ENCODE measurements at places on chromosomes 5 and 9.

GRCh38 chr9:110810262-110810976 lies 141.8 kb downstream of the MUSK start:
- DNase-seq, result no peak

DNA sequence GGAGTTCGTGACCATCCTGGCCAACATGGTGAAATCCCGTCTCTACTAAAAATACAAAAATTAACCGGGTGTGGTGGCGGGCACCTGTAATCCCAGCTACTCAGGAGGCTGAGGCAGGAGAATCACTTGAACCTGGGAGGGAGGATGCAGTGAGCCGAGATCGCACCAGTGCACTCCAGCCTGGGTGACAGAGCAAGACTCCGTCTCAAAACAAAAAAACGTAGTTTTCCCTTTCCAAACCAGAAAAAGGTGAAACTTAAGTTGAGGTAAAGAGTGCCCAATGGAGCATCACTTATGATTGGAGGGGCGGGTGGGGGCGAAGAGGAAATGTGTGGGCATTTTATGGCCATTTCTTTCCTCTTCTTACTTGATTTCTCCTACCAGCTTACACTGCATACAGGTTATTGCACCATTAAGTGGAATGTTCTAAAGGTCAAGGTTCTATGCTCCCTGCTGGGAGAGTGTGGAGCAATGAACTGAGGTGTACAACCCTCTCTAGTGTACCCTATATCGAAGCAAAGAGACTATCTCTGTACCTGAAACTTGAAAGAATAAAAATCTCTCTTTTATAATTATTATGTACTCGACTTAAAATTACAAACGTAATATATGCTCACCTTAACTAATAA lies 136.2 kb downstream of the DEPDC1B start:
- no peak for DNase-seq

- no peak for DNase-seq
Measured at GRCh38 chr5:124537522-124537921, 208.9 kb downstream of the ZNF608 start.

- no peak for DNase-seq
Measured at GRCh38 chr5:174186096-174186695, 140.7 kb downstream of the NSG2 start.

DNA sequence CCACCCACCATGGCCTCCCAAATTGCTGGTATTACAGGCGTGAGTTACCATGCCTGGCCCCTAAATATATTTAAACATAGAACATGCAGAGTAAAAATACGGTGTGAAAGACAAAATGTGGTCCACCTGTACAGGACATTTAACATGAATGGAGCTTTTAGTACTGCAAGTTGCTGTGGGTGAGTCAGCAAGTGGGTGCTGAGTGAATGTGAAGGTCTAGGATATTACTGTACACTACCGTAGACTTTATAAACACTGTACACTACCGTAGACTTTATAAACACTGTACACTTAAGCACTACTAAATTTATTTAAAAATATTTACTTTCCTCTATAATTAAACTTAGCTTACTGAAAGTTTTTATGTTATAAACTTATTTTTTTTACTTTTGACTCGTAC lies 317.8 kb downstream of the PRDM9 start:
- no peak for DNase-seq

- DNase-seq, result no peak
Measured at GRCh38 chr9:85142968-85143367, 473.4 kb downstream of the NTRK2 start.

GRCh38 chr5:9850456-9850855 lies 220.3 kb upstream of the TAS2R1 start:
- no peak for DNase-seq

GRCh38 chr5:476102-476813 lies 33.3 kb downstream of the EXOC3 start:
- DNase-seq, result no peak

- no peak for DNase-seq
Measured at GRCh38 chr5:71880536-71880935, 161.5 kb downstream of the CARTPT start.

GRCh38 chr9:77841739-77842386 lies 189.7 kb downstream of the GNAQ start:
- no peak for DNase-seq

DNA sequence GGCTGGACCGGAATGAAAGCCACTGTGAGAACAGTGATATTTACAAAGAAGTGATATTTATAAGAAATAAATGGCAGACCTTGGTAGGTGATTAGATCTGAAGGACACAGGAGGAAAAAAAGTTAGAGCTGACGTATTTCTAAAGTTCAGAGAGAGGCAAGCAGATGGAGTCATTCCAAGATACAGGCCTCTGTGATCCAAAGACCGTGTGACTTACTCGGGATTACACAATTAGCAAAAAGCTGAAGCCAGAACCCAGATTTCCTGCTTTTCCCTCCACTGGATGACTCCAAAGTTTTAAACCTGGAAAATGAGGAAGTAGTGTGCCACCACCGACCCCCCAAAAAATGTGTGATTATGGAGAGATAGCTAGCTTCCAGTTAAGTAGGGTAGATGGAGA lies 3.1 kb upstream of the DOCK8 start:
- no peak for DNase-seq

- peak; percentile 72 for DNase-seq
Measured at GRCh38 chr5:177429248-177430040, 3.0 kb downstream of the GRK6 start.

DNA sequence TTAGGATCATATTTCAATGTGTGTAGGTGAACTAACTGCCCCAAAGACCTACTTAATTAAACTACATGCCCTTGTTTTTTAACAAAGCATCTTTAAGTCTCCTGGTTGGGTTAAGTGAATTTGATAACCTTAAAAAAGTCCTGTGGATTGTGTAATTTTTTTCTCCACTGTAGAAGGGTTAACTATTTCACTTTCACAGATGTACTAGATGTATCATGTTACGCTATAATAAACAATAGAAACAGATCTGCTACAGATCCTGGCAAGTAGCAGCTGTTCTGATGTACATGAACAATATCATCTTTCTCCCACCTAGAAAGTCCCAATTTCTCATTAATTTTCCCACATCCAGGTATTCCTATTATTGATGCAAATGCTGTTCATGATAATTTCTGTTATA lies 18.9 kb downstream of the KIF24 start:
- DNase-seq, result no peak

GRCh38 chr5:76525956-76526355 lies 97.2 kb downstream of the F2RL2 start:
- DNase-seq, result no peak

- no peak for DNase-seq
Measured at GRCh38 chr9:82447343-82447742, 458.8 kb downstream of the SPATA31D1 start.

GRCh38 chr9:128504485-128505413 lies at the start of gene GLE1:
TSS of gene GLE1 (plus strand) at chr9:128504719. CDS start at chr9:128504806, 87 bp downstream.
- peak; percentile 95 for DNase-seq

DNA sequence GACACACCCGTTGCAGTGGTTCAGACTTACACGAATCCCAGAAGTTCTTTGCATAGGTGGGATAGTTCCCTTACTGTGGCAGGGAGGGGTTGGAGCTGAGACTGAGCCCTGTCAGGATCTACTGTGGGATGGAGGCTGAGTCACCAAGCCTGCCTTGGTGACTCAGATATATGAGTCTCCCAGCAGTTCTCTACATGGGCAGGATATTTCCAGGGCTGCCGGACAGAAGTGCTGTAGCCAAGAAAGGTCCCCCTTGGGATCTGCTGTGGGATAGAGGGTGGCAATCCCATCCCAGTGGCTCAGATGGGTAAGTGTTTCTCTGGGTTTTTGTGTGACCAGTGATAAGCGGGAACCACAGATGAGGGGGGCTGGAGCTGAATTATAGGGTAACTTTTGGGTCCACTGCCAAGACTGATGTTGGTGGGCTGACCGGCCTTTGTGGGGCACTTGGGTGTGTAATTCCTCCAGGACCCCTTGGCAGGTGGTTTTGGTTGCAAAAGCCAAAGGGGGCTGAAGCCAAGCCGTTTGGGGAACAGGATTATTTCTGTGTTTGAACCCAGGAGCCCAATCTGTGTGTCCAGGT lies 18.7 kb downstream of the XRCC4 start:
- no peak for DNase-seq

GRCh38 chr9:6973762-6974161 lies 216.0 kb downstream of the KDM4C start:
- no peak for DNase-seq

- no peak for DNase-seq
Measured at GRCh38 chr5:123819833-123820232, 307.9 kb downstream of the CSNK1G3 start.

DNA sequence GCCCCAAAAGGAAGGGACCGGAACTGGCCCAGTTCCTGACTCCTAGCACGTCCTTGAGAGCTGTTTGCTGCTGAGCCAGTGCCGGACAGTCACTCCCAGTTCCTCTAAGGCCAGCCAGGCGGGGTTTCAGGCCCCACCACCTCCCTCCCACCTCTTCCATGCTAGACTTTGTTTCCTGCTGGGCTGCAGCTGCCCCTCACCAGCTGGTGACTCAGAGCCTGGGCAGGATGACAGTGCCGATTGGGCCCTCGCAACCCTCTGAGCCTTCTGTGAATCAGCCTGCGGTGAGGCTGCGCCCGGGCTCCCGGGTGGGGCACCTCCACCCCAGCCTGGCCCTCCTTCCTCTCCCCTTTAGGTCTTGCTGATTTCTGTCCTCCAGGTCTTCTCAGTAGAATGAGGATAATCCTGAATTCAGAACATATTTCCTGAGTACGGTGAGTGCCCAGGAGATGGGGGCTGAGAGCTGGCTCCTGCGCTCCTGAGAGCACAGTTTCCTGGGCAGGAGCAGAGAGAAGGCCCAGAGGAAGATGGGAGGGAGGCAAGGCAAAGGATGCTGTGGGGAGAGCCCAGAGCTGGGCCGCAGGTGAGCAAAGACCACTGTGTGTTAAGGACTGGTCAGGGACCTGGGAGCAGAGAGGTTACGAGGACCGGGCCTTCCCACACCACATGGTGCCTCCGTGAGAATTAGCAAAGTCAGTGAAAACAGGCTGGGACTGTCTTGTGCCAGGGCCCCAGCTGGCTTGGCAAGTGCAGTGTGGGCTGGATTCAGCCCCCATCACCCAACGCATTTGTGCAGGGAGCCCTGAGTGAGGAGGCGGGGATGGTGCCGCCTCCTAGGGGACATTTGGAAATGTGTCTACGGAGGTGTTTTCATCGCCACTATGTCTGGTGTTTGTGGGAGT lies 32.9 kb upstream of the STXBP1 start:
- peak; percentile 30 for DNase-seq

DNA sequence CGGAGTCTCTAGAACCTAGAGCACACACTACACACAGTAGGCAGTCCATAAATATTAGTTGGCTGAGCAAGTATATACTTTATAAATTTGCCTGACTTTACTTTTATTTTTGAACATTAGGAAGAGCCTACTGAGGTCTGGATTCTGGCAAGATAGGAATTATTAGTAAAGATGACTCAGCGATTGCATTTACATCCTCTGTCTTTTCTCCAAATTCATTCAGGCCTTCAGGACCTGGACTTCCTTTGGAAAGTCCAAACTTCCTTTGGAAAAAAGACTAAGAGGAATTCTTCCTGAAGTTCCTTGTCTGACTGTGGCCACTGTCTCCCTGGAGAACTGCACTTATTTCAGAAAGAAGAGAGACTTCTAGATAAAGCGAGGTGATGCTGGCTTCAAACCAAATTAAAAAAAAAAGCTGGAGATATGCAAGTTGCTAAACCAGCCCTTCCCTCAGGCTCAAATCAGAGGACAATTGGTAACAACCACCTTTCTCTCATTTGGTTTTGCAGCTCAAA lies 251.3 kb downstream of the GAS1 start:
- no peak for DNase-seq

DNA sequence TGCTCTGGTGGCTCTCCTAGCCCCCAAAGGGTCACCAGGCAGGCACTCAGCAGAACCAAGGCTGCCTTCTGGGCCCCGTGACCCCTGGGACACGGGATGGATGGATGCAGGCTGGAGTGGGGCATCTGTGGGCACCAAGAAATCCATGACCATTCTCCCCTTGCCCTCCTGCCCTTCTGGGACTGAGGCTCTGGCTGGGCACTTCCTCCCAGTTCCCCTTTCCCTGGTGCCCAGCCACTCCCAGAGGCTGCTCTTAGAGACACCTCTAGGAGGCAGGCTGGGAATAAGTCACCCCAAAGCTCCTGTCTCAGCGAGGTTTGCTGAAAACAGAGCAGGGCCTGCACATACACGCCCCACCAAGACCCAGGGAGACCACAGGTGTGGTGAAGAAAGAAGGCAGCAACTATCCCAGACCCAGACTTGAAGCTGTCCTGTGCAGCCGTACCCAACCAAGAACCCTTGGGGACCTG lies 943 bp downstream of the STING1 start:
- DNase-seq, result no peak

GRCh38 chr5:142114687-142115086 lies 6.1 kb downstream of the NDFIP1 start:
- DNase-seq, result no peak

DNA sequence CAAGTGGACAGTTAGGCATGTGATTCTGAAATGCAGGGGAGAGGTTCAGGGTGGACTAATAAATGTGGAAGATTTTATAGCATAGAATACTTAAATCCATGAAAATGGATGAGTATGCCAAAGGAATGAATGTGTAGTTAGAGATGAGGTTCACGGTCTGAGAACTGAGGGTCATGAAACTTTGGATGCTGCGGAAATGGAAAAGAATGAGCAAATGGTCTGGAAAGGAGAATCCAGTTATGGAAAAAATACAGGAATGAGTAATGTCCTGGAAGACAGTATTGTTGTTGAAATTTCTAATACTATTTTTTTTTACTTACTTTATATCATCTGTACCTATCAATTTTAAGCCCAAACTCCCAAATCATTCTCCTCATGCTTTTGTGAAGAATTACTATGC lies 2369.4 kb downstream of the MAT2B start:
- no peak for DNase-seq

GRCh38 chr5:32760091-32760509 lies 49.0 kb downstream of the NPR3 start:
- no peak for DNase-seq

GRCh38 chr9:96020792-96021550 lies 145.5 kb downstream of the ERCC6L2 start:
- DNase-seq, result peak; percentile 25

- DNase-seq, result no peak
Measured at GRCh38 chr5:58012801-58013315, 447.0 kb downstream of the PLK2 start.
